Mesothelial cell of epicardium (in vitro differentiated cells): ENCODE measurements at places on chromosomes 5 and 9. TPM values are rescaled to one million over a fixed set of nuclear protein-coding genes. Genes with fewer than 3 reads are reported as not detected.

DNA sequence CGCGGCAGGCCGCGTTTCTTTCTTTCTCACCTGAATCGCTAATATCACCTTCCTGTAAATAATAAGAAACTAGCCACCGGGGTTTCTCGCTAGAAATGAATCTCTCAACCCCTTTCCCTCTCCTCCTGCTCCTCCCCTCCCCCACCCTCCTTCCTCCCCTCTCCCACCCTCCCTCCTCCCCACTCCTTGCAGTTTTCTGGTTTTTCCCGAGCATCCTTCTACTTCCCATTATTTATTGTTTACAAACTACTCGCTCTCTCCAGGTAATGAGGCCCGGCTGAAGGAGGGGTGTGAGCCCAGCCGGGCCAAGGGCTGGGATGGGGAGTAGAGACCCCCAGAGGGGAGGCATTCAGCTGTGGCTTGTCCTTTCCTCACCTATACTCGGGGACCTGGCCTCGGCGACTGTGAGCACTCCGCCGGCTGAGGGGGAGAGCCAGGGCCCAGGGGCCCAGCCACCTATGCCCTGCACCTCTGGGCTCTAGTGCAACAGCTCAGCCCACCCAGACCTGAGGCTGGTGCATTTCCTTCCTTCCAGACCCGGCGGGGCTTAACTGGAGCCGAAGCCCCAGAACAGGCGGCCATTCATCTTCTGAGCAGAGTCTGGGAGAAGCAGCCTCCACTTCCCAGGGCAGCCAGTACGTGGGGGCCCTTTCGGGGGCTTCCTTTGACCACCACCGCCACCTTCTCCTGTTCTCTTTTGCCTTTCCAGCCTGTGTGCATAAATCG lies 2.1 kb upstream of the IRX4 start:
- DNase-seq, result no peak

DNA sequence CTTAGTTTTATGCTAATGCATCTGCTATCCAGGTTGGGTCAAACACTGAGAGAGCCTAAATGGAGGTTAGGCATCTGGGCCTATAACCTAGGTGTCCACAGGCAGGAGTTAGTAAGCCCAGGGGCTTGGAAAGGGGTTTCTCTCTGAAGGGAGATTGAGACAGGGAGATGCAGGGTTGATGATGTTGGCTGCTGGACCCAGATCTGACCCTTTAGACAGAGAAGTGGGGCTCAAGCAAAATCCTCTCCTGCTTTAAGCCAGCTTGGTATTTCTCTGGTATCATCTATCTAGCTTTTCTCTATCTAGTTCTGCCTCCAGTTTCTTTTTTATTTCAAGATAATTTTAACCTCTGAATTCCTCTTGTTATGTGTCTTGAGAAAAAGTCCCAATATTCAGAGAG lies 18.3 kb upstream of the ANKRD55 start:
- no peak for DNase-seq

GRCh38 chr5:40578501-40579451 lies 100.9 kb upstream of the PTGER4 start:
- no peak for DNase-seq

GRCh38 chr9:92180669-92181181 lies 65.5 kb upstream of the SPTLC1 start:
- DNase-seq, result no peak

DNA sequence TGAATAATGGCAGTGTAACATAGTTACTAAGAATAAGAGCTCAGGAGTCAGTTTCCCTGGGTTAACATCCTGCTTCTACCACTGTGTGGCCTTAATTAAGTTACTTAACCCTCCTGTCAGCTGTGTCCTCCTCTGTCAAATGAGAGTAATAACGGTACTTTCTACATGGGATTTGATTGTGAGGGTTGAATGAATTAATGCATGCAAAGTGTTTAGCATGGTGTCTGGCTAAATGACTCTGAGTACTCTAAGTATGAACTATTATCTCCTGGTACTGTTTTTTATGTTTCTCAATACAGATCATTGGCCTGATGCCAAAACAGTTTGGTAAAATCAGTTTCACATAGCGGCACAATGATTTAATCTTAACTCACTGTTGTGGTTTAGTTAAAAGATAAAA lies 19.6 kb downstream of the ZNF131 start:
- DNase-seq, result no peak

- no peak for DNase-seq
These were observed 132.4 kb downstream of the GABBR2 start for GRCh38 chr9:98576354-98576753.

DNA sequence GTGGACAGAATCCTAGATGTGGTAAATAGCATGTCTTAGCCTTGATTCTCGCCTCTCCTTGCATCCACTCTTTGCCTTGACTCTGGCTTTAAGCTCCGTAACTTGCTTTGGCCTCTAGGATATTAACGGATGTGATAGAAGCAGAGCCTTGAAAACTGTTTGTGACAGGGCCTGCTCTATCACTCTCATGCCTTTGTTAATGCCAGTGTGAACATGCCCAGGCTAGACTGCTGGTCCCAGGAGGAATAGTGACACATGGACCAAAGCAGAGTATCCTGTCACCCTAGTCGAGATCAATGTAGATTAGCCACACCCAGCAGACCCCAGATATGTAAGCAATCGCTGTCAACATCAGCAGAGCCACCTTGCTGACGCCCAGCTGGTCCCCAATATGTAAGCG lies 109.9 kb upstream of the C9orf72 start:
- DNase-seq, result no peak

GRCh38 chr5:179816796-179817469 lies 3.8 kb upstream of the SQSTM1 start:
- no peak for DNase-seq

CTXN3 gene
- not detected in 3 replicates for total RNA-seq

PCDHGB4 gene
- total RNA-seq, result 31.0 to 35.5 TPM (median 33.0 TPM) in 3 replicates

ARHGEF37 gene
- 9.1 to 10.1 TPM (median 10.0 TPM) in 3 replicates for total RNA-seq
